ENCODE measurements at places on chromosomes 4 and X.

- no peak for DNase-seq
These were observed 67.0 kb downstream of the NHS start for GRCh38 chrX:17441965-17442364.

GRCh38 chrX:1480082-1480785 lies 27.5 kb upstream of the ASMTL start:
- no peak for DNase-seq

- no peak for DNase-seq
These were observed 37.4 kb upstream of the PRSS48 start for GRCh38 chr4:151239608-151240007.

DNA sequence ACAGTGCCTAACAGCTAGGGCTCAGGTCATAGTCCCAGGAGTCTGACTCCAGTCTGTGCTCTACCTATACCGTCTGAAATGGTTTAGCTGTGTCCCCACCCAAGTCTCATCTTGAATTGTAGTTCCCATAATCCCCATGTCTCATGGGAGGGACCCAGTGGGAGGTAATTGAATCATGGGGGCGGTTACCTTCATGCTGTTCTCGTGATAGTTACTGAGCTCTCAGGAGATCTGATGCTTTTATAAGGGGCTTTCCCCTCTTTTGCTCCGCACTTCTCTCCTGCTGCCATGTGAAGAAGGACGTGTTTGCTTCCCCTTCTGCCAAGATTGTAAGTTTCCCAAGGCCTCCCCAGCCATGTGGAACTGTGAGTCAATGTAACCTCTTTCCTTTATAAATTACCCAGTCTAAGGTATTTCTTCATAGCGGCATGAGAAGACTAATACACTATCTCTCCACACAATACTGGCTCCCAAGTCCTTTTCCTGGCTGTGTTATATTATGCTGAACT lies 110.8 kb downstream of the AFAP1 start:
- DNase-seq = no peak

- DNase-seq = no peak
These were observed 46.0 kb upstream of the MAN2B2 start for GRCh38 chr4:6529021-6529420.

GRCh38 chrX:118545510-118545909 lies 49.9 kb downstream of the DOCK11 start:
- no peak for DNase-seq

DNA sequence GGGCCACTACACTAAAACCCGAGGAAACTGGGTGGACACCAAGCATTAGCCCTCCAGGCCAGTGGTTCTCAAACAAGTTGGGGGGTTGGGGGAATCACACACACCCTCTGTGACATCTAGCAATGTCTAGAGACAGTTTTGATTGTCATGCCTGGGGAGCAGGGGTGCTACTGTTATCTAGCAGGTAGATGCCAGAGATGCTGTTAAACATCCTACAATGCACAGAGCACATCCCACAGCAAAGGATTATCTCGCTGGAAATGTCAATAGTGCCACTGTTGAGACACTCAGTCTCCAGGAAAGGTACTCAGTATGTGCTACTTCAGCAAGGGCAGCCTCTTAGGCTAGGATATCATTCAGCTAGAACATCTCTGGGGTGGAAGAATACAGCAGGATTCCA lies 1.3 kb downstream of the SMC1A start:
- DNase-seq = no peak
